ENCODE measurements at places on chromosomes 12 and 14.
A peak's percentile ranks its signal among the peaks of the same experiment; 100 is the strongest.

- no peak for DNase-seq
Measured at GRCh38 chr12:12474471-12474928, 88.2 kb downstream of the DUSP16 start.

- no peak for DNase-seq
Measured at GRCh38 chr12:87092421-87092820, 836.2 kb upstream of the MGAT4C start.

DNA sequence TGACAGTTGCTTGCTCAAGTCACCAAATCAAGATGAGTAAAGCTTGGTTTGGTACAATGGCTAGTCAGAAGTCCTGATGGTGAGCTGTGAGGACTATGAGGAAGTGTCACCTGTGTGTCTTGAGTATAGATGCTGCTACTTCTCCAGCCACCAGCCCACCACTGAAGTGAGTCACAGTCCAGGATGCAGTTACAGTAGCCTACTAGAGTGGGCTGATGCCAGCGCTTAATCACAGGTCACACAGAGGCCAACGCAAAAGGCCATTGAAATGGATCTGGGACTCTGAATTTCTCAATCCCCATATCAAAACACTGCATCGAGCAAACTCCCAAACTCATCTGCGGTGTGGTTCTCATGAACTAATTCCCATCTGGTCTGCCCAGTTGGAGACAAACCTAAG, 223.1 kb downstream of the ANO6 start:
- DNase-seq = no peak

- peak; percentile 28 for DNase-seq
Measured at GRCh38 chr14:63478437-63478852, 64.7 kb downstream of the PPP2R5E start.

DNA sequence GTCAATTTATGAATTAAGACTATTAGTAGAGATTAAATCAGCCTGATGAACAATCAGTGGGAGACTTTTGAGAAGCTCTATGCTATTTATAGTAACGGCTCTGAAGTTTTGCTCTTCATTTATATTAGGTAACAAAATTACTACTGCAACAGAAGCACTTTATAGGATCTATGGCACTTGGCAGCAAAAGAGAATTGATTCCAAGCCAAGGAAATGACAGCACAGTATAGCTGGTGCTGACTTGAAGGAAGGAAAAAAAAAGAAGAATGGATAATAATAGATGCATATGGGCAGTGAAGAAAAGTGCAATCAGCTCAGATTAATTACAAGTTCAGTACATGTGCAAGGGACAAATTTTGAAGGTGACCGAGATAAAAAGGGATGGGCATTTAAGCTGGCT, 228.2 kb upstream of the PPFIA2 start:
- no peak for DNase-seq

DNA sequence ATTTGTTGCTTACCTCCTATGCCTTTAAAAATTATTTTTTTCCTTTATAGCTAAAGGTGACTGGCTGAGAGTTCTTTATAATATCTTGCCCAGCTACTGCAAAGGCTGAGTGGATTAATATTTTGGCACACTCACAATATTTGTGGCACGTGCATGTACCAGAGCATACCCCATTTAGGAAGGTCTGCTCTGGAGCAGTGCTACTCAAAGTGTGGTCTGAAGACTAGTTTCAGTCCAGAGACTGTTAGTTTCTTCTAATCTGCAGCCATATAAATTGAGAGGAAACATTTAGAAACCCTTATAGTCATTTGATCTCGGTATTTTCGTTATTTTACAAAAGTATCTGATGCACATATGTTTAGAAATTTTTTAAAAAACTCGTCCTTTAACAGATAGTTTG, 51.0 kb downstream of the IFT81 start:
- no peak for DNase-seq

GRCh38 chr14:27605282-27605681, 1007.4 kb upstream of the NOVA1 start:
- no peak for DNase-seq

GRCh38 chr14:22650046-22650739, 6.0 kb upstream of the OR6J1 start:
- DNase-seq = no peak

DNA sequence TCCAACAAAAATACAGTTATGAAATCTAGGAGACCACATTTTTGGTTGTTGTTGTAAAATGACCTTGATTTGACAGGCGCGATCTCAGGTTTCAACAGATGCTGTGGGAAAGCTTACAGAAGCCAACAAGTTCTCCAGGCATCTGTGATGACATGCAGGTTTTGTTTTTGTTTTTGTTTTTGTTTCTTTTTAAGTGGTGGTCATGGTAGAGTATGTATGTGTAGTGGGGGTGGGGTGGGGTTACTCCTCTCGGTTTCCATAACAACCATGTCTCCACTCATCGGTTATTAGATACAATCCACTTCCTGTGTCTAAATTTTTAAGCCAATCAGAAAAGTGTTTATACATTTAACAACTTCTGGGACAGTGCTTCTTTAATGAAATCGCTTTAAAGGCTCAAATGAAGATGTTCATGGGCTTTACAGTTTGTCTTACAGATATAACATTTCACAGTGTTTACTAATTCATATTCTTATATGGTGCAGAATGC, 199.9 kb upstream of the FOXN3 start:
- DNase-seq = no peak

DNA sequence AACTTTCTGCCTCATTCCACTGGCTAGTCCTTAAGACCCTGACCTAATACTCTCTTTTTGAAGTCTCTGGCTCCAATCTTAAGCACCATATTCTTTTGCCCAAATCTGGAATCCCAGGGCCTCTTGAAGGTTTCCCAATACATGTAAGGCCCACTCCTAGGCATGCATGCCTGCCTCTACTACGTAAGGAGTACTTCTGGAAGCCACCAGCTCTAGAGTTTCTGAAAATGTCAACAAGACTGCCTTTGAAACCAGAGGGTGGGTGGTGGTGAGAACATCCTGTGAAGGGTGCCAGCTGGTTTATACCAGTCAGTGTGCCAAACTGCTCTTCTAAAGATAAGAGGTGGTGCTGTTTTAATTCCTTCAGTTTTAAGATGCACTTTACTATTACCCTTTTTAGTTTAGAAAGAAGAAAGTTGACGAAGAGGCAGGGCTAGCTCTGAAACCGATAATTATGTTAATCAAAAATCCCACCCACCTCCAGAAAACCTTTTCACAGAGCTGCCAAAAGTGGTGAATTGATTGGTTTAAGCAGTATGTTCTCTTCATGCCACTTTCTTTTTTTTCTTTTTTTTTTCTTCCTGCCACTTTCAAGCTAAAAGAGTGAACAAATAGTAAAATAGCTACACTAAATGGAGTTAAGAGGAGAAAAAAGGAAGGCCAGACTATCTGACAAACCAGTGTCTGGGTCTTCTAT, 8.7 kb upstream of the WDR89 start:
- DNase-seq = peak; percentile 25

GRCh38 chr12:82593143-82593542, 93.6 kb upstream of the TMTC2 start:
- DNase-seq = no peak

- no peak for DNase-seq
Measured at GRCh38 chr12:39616251-39616650, 3.4 kb downstream of the ABCD2 start.

- DNase-seq = no peak
Measured at GRCh38 chr12:20525064-20525610, 156.8 kb downstream of the PDE3A start.

GRCh38 chr12:119989731-119990381, 820 bp downstream of the BICDL1 start:
- DNase-seq = no peak

- DNase-seq = no peak
Measured at GRCh38 chr14:84390010-84390409, 1139.9 kb upstream of the FLRT2 start.

- DNase-seq = no peak
Measured at GRCh38 chr12:45148006-45148405, 67.9 kb upstream of the ANO6 start.

DNA sequence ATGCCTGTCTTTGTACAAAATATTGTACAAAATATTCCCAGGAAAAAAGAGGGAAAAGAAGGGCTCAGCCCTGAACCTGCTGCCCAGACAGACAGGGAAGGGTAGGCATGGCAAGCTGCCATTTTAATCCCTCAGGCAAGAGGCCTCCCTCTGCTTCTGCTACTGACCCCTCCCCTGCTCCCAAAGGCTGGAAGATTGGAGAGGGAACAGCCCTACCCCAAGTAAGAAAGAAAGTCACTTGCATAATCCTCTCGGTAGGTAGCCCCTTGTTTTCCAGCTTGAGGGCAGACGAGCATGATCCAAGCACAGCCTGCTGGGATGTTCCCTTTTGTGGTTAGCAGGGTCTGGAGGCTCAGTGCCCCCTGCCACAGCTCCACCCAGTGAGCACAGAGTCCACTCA, 20.7 kb downstream of the ADCY6 start:
- DNase-seq = no peak

- DNase-seq = no peak
Measured at GRCh38 chr12:131938082-131938481, 9.0 kb downstream of the PUS1 start.

DNA sequence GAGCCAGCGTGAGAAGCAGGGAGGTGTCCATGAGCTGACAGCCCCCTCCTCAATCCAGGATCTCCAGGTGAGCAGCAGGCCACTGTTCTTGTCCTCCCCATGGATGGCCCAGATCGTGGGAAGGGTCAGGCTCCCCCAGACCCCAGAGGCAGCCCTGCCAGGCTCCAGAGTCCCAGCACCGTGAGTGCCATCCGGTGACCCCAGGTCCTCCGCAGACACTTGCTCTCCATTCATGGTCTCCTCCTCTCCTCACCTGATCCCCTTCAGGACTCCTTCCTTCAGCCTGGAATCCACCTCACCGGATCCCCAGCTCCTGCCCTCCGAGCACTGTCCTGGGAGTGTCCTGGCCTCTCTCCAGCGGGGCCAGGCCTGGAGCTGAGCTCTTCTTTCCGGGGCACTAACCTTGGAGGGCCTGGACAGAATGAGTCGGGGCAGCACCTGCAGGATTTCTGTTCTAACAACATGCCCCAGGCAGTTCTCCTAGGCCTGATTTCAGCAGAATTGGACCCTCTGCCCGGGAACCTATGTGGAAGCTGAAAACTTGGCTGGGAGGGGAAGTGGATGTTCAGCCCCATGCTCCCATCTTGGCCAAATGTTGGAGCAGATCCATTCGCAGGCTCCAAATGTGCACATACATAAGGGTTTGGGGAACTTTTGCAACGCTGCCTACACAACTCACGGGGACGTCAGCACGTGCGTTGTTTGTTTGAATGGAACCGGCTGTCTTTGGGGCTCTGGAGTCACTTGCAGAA, 341.6 kb upstream of the SFSWAP start:
- DNase-seq = no peak

DNA sequence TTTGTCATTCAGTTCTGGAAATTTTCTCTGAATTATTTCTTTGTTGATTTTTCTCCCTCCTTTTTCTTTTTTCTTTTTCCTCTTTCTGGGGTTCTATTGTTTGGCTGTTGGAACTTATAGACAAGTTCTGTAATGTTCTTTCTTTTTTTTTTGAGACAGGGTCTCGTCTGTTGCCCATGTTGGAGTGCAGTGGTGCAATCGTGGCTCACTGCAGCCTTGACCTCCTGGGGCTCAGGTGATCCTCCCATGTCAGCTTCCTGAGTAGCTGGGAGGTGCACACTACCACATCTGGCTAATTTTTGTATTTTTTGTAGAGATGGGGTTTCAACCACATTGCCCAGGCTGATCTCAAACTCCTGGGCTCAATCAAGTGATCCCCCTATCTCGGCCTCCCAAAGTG, 30.1 kb upstream of the TBC1D30 start:
- no peak for DNase-seq

- peak; percentile 16 for DNase-seq
Measured at GRCh38 chr12:29552324-29552927, 54.9 kb upstream of the OVCH1 start.

- no peak for DNase-seq
Measured at GRCh38 chr12:89700191-89700810, 8.3 kb downstream of the ATP2B1 start.

- DNase-seq = no peak
Measured at GRCh38 chr14:80988735-80989429, 33.5 kb downstream of the TSHR start.

DNA sequence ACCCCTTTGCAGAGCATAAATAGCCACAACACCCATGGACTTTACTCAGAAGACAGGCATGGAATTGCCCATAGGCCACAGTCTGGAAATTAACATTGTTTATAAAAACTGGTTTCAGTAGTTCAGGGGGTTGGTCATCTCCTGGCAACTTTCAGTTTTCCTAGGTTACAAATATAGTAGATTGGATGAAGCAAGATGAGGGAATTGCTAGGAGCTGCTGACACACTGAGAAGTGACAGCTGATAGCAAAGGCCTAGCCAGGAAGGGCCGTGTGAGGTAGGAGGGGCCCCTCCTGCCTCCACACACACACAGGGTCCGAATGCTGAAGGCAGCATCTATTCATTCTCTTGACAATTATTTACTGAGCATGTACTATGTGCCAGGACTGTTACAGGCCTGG, 8.3 kb downstream of the GALNT16 start:
- no peak for DNase-seq

DNA sequence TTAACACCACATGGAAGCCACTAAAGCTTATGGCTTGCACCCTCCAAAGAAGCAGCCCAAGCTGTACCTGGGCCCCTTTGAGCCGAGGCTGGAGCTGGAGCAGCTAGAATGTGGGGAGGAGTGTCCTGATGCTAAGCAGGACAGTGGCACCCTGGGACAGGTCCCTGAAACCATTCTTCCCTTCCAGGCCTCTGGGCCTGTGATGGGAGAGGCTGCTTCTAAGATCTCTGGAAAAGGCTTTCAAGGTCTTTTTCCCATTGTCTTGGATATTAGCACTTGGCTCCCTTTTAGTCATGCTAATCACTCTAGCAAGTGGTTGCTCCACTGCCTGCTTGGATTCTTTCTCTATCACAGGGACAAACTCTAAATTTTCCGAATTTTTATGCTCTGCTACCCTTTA, 40.9 kb downstream of the OSBPL8 start:
- no peak for DNase-seq

GRCh38 chr12:54306925-54307741, 6.3 kb upstream of the NFE2 start:
- DNase-seq = peak; percentile 26

DNA sequence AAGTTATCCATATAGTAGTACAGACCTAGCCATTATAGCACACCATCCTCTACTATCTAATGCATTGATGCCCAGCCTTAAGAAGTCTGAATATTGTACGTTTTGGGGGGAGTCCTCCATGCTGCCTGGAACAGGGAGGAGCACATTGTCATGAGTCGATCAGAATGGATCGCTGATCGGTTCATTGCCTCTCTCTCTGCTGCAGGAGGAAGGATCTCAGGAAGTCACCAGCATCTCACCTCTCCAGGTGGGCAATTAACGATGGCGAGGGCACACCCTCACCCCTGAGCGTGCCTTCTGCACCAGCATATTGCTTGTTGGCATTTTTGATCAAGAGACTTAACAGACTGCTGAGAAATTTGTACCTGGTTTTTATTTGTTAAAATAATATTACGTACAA, 11.5 kb downstream of the CCND2 start:
- DNase-seq = no peak

DNA sequence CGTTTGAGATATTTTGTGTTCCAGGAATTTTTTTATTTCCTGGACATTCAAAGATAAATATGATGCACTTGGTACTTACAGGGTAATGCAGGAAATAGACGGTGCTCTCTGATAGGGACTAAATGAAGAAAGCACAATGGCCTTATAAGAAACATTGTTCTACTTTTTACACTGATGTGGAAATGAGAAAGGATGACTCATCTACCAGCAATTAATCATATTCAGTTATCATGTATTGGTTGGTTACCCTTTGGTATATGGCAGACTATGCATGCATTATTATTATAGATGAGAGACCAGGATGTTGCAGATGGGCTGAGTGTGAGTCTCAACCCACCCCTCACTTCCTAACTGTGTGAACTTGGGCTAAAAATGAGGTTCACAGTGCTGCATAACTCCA, 222.2 kb downstream of the FLRT2 start:
- no peak for DNase-seq
